ENCODE measurements at places on chromosomes 13 and 19.

- no peak for DNase-seq
These were observed 22.1 kb downstream of the LATS2 start for GRCh38 chr13:21039097-21039800.

DNA sequence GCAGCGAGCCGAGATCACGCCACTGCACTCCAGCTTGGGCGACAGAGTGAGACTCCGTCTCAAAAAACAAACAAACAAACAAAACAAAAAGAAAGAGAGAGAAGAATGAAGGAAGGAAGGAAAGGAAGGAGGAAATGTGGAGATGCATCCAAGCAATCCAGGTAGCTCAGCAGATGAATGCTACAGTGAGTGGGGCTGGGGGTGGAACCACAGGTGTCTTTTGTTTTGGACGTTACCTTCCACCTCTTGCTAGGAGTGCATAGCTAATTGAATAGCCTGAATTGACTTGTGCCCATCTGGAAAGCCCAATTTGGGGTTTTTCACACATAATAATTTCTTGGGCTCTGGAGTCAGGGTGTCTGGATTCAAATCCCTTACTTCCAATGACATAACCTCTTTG is 66.0 kb upstream of the GTF3A start:
- DNase-seq, result no peak

DNA sequence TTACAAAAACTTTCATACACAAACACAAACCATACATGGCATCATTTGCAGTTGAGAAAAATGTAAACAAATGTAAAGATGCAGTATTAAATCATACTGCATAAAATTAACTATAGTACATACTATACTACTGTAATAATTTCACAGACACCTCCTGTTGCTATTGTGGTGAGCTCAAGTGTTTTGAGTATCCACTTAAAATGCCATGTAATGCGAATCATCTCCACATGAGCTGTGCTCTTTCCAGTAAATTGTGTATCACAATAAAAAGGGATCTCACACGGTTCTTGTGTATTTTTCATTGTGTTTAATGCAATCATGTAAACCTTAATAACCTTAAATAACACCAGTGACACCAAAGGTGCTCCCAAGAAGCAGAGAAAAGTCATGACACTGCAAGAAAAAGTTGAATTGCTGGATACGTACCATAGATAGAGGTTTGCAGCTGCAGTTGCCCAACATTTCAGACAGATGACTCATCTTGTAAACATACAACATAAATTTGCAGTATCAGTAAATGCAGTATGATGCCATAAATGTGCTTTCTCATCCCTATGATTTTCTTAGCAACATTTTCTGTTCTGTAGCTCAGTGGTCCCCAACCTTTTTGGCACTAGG is 166.6 kb downstream of the RAP2A start:
- no peak for DNase-seq

DNA sequence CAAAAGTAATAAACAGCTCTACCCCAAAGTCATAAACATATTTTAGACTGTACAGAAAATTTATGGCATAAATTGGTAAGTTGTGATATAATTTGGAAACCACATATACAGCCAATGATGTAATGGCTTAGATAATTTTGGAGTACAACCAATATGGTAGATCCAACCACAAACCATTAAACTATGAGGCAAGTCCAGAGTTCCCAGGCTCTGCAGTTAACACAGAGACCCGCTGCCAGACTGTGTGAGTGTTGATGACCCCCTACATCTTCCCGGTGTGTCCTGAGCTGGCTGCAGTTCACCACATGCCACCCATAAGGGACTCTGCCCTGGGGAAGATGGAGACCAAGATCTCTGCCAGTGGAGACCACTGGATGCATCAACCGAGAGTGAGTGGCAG is 9.9 kb upstream of the SERPINE3 start:
- DNase-seq, result no peak

DNA sequence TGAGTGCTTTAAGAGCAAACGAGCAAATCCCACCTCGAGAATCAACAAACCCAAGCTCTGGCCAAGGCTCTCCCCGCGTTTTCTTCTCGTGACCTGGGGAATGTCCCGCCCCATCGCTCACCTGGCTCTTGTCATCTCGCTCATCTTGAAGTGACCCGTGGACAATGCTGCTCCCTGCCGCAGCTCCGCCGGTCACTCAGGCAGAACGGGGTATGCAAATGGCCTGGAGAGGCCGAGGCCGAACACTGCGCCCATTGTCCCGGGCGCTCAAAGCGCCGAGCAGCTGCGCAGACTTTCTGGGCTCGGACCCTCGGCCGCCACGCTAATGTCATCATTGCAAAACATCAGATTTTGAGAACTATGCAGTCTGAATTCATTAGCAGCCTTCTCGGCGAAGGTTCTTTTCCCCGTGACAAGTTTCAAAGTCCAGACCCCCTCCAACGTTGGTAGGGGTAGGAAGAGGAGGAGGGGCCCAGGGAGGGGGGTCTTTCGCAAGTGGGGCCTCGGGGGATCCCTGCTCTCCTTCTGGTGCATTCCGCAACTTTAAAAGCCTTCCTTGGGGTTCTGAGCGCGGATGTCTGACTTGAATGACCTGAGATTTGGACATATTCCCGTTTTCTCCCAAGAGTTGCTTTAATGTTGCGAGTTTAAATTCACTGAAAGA is 39.7 kb downstream of the SOX1 start:
- peak; percentile 73 for DNase-seq

- no peak for DNase-seq
These were observed 5.4 kb downstream of the MADCAM1 start for GRCh38 chr19:501646-502045.

GRCh38 chr19:19334063-19334988 is 13.7 kb downstream of the MAU2 start:
- no peak for DNase-seq

DNA sequence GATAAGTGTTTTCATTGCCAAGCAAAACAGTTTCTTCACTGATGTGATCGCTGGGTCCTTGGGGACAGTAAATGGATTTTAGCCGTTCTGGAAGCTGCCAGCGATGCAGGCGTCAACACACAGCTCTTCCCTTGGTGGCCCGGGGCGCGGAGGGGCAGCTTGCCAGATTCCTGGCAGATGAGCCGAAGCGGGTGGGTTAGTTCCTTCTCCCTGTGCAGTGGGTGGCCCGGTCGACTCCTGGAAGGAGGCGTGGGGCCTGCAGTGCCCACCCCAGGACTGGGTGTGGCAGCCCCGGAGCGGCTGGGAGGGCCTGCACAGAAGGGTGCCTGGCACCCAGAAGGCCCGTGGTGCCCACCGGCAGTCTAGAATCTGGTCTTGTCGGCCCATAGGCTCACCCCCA is 69.0 kb downstream of the KDM4B start:
- DNase-seq, result no peak

DNA sequence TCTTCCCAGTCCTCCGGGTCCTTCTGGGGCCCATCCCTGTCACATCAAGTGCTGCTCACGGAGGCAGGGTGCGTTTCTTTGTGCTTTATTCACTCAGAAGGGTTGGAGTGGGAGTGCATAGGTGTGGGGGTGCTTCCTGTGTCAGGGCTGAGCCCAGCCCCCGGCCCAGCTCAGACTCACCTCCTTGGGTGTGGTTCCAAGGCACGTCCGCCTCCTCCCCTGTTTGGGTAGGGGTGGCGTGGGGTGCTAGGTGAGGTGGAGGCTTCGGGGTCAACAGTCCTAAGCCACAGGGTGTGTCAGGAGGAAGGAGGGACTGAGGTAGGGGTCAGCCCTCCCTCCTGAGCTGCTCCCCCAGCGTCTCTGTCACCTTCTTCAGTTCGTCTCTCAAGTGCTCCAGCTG is 3.1 kb downstream of the CCER2 start:
- no peak for DNase-seq

DNA sequence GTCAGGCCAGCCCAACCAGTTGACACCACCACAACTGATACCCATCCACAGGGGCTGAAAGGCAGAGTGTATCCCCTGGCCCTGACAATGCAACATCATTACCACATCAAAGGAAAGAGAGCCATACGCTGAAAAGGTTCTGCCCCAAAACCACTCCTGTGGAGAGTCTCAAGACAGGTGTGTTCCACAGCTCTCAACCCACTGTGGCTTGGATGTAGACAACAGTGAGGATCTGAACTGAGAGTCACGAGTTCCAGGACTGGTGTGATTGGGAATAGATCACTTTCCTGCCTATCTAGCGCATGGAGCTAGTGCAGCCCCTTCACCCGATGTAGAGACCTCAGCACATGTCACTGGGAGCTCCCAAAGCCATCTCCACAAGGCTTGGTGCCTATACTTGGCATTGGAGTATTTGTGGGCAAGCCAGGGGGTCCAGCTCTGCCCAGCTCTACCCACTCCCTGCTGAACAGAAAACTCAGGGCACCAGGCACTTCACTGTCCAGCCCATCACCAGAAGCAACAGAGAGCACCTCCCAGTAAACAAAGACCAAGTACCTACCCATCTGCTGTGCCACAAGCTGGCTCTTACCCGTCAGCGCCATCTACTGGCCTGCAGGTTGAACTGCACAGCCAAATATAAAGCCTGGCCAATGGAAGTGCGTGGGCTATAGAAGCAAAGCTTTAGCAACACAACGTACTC is 579.5 kb downstream of the UQCRFS1 start:
- DNase-seq, result no peak

GRCh38 chr19:13016245-13016627 is 21.0 kb downstream of the NFIX start:
- no peak for DNase-seq

DNA sequence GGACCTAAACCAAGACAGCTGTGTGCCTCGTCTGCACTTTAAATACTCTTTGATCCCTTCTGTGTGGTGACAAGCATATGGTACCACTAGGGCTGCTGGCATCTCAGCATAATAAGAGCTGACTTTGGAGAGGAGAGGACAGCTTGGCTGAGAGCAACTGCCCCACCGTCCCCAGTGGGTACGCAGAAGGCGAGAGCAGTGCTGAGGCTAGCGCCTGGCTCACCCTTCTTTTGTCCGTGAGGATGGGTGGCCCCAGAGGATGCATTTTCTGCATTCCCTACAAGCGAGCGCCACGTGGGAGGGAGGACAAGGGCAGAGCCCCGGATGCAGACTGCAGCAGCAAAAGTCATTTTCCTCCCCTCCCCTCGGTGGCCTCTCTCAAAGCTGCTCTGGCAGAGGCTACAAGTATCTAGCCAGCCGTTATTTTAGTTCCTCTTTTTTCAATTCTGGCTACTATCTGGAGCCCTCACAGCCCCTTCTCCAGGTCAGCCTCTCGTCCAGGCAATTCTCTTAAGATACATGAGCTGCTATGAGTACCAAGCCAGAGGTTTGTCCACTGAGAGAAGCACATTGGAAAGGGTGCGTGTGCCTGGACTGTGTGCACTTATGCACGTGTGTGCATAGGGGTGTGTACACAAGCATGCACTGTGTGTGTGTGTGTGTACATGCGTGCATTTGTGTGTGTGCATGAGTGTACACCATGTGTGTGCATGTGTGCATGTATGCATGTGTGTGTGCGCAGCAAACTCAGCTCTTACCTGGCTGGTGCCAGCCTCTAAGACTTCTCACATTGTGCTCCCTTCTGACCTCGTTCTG is 51.3 kb downstream of the RAB20 start:
- no peak for DNase-seq

DNA sequence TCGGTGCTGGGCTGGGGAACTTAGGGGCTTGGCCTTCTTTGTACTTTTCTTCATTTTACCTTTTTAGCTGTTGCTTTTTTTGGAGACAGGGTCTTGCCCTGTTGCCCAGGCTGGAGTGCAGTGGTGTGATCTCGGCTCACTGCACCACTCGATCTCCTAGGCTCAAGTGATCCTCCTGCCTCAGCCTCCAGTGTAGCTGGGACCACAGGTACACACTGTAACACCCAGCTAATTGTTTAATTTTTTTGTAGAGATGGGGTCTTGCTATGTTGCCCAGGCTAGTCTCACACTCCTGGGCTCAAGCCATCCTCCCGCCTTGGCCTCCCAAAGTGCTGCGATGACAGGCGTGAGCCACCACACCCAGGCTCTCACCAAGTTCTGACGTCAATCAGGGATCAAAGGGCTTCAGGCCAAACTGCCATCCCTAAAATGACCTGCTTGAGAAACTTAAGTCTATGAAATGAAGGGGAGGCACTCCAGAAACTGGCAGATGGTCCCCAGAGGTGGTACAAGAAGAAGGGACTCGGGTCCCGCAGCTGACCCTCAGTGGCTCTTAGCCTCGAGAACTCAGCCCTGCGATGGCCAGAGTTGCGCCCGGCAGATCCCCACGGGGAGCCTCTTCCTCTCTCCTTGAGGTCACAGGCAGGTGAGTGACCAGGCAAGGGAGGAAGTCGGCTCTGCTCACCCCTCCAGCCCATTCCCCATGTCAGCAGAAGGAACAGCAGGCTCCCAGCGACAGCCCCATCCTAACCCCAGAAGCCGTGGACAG is 61.7 kb downstream of the GNG7 start:
- no peak for DNase-seq

DNA sequence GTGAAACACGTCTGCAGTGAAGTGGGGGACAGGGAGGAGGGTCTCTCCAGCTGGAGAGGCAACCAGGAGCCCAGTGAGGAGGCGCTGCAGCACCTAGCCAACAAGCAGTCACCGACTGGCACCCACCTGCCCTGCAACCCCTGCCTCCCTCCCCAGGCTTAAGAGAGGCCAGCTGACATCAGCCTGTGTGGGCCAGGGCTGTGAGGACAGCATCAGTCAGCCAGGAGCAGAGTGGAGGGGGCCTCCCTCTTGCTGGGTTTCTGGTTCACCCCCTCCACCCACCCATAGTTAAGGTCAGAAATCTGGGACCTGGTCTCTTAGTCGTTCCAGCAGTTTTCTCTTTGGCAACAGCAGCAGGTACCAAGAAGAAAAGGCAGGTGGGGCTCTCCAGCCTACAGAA is 25.5 kb upstream of the CCNP start:
- DNase-seq, result no peak

DNA sequence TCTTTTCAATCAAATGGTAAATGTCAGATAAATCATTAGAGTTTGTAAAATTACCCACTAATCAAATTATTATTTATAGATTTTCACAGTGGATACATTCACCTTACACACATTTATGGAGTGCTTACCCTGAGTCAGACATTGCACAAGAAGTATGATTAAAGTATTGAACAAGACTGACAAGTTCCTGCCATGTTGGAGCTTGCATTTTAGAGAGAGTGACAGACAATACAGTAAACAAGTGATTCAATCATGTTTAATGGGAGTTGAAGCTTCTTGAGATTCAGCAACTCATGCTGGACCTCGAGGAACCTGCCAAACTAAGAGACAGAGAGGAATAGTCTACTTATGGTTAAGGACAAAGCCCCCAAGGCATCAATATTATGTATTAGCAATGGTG is 487.8 kb downstream of the PCDH17 start:
- DNase-seq, result no peak

- DNase-seq, result no peak
These were observed 152.3 kb downstream of the DLEU7 start for GRCh38 chr13:50691176-50691680.

DNA sequence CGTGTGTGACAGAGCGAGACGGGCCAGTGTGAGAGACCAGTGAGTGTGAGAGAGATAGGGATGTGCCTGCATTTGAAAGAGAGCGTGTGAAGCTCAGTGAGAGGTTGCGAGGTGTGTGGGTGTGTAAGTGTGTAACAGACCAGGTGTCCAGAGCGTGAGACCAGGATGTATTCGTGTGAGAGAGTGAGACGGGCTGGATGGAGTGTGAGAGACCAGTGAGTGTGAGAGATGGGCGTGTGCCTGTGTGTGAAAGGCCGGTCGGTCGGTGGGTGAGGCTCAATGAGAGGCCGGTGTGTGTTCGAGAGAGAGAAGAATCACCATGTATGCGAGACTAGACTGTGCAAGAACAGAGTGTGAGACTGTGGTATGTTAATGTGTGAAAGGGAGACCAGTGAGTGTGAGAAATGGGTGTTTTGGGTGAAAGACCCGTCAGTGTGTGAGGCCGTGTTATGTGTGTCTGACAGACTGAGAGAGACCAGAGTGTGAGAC is 679 bp downstream of the ZNF471 start:
- DNase-seq, result peak; percentile 17

All from frontal cortex (tissue), 4 donors.